Natural killer cell (primary cell): ENCODE measurements at places on chromosomes 6 and 20.

DNA sequence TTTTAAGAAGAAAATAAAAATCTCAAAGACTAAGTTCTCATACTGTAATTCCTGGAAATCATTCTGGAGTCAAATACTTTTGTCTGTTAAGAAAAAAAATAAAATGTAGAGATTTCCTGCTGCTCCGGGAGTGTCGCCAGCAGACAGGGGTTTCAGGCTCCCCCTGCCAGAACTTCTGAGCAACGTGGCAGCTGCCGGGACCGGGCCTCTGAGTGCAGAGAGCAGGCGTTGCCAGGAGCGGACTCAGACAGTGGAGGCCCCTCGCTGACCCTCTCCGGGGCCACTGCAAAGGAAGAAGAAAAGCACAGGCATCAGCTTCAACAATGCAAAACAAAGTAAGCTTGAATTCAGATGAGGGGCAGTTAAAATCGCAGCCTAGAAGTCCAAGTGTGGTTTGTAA is 95.5 kb downstream of the THBS2 start:
- no peak for DNase-seq

GRCh38 chr6:142183351-142183750 is 36.3 kb downstream of the VTA1 start:
- DNase-seq: no peak

GRCh38 chr6:93304505-93304904 is 114.9 kb downstream of the EPHA7 start:
- DNase-seq: no peak

- DNase-seq: no peak
Measured at GRCh38 chr6:27468334-27468733, 4.6 kb downstream of the ZNF184 start.

DNA sequence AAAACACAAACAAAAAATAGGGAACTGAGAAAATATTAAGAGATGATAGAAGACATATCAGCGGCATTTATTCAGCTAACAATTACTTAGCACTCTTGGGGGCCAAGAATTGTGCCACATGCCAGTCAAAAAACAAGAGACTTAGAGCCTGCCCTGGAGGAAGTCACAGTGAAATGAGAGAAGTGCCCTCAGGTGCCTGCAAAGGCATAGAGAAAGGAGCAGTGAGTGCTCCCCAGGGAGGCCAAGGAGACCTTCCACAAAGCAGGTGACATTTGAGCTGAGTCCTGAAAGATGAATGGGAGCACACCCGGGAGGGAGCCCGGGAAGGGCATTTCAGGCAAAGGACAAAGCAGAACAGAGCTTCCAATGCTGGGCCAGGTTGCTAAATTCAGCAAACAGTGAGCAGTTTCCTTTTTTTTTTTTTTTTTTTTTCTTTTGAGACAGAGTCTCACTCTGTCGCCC is 184.7 kb upstream of the JARID2 start:
- DNase-seq: no peak

- no peak for DNase-seq
Measured at GRCh38 chr6:57127763-57128162, 37.8 kb downstream of the ZNF451 start.

GRCh38 chr20:46144432-46145025 is 26.4 kb downstream of the CD40 start:
- no peak for DNase-seq
